ENCODE measurements at places on chromosomes 1 and 21.

DNA sequence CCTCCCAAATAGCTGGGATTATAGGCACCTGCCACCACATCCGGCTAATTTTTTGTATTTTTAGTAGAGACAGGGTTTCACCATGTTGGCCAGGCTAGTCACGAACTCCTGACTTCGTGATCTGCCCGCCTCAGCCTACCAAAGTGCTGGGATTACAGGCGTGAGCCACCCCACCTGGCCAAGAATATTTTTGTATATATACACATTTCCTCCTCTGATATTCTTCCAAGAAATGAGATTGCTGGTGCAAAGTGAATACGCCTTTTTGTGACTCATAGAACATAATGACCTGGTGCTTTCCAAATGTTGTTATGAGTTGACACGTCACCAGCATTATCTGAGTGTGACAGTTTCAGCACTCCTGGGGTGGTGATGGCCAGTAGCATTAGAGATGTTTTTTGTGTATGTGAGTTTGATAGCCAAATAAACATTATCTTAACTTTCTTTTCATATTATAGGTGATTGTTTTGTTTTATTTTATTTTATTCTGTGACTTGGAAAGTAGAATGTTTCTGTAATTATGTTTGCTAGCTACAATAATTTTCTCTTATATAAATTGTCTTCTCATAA, 54.9 kb downstream of the KCNK1 start:
- DNase-seq = no peak

GRCh38 chr1:35220976-35221375, 28.0 kb upstream of the SFPQ start:
- no peak for DNase-seq

- DNase-seq = peak; percentile 78
Observed at GRCh38 chr1:40014812-40015594, 25.5 kb upstream of the CAP1 start.

GRCh38 chr21:45322231-45322959, 34.7 kb upstream of the POFUT2 start:
- DNase-seq = no peak

- DNase-seq = no peak
Observed at GRCh38 chr1:65539266-65540131, 119.0 kb downstream of the LEPR start.

DNA sequence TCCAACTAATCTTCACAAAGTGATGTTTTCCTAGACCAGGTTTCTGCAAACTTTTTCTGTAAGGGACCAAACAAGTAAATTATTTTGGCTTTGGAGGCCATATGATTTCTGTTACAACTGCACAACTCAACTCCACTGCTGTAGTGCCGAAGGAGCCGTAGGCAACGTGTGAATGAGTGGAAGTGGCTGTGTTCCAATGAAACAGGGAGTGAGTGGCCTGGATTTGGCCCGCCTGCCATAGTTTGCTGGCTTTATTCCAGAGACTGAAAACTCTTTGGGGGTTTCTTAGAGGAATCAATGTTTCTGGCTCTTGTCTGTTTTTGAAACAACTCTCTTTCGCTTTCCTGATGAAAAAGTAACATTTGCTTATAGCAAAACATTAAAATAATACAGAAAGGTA, 12.6 kb upstream of the ACTL8 start:
- no peak for DNase-seq

DNA sequence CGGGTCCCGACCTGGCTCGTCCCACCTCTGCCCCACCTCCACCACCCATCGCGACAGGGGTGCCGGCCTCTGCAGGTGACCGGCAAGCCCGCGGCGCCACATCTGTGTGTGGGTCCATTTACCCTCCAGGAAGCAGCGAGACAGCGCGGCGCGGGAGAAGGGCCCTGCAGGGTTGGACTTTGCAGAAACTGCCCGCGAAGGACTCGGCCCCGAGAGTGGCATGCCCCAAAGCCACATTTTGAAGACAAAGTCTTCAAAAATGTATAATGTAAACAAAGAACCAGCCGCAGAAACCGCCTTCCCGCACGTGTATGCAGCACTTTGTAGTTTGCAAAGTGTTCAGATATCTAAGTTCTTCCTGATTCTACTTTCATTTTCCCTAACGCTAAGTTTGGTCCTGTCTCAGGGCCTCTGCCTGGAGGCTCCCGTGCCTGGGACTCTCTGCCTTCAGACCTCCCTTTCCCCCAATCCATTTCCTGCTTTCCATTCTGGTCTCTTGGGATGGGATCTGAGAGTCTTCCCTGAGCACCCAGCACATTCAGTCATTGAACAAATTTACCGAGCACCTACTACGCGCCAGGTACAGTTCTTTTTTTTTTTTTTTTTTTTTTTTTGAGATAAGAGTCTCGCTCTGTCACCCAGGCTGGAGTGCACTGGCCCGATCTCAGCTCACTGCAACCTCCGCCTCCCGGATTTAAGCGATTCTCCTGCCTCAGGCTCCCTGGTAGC, 524 bp upstream of the TMCO4 start:
- DNase-seq = peak; percentile 39

- DNase-seq = peak; percentile 100
Observed at GRCh38 chr1:33099290-33100118, 18.6 kb downstream of the AZIN2 start.

DNA sequence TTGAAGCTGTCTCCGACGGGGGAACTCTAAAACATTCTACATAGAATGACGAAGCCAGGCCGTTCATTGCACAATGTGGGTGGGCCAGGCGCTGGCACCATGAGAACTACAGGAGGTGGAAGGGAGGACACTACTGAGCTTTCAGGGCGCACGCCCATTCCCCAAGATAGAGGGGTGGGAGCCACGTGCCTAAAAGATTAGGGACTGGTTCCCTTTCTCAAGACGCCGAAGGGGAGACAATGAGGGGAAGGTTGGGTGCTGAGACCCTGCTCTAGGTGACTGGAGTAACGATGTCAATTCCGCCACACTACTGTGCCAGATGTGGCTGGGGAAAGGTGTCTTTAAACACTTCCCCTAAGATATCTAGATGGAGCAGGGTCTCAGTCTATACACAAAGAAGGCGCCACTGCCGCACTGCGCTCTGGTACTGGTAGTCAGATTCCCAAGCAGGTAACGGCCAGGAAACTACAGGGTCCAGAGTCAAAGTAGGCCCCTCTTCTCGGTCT, 782 bp downstream of the CSDE1 start:
- DNase-seq = peak; percentile 14

GRCh38 chr1:68454534-68454933, 4.8 kb upstream of the RPE65 start:
- DNase-seq = no peak

DNA sequence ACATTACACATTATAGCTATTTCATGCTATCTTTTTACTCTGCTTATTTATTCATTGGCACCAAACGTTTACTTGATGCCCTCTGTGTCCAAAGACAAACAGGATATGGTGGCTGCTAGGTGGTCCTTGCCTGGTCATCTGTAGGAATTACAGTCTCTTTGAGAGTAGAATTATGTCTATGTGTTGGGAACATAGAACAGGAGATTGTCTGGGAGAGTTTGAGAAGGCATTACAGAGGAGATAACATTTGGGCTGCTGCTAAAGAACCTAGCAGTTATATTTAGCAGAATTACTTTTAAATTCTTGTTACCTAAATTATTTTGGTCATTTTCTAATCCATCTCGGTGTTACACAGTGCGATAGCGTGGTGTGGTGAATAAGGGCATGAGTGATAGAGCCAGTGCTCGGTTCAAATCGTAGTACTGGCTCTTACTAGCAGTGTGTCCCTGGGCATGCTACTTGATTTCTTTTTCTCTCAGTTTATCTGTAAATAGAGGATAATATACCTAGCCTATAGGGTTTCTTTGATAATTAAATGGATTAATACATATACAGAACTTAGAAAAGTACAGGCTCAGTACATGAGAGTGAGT, 20.5 kb downstream of the RRP15 start:
- no peak for DNase-seq

GRCh38 chr1:42732126-42732680, 7.8 kb downstream of the CLDN19 start:
- no peak for DNase-seq

- no peak for DNase-seq
Observed at GRCh38 chr1:218426343-218426657, 81.2 kb downstream of the TGFB2 start.

GRCh38 chr1:27318136-27318535, 3.8 kb upstream of the TMEM222 start:
- no peak for DNase-seq

GRCh38 chr1:53573522-53573921, 114.3 kb downstream of the DMRTB1 start:
- no peak for DNase-seq

- no peak for DNase-seq
Observed at GRCh38 chr1:59105548-59106507, 191.1 kb upstream of the FGGY start.

DNA sequence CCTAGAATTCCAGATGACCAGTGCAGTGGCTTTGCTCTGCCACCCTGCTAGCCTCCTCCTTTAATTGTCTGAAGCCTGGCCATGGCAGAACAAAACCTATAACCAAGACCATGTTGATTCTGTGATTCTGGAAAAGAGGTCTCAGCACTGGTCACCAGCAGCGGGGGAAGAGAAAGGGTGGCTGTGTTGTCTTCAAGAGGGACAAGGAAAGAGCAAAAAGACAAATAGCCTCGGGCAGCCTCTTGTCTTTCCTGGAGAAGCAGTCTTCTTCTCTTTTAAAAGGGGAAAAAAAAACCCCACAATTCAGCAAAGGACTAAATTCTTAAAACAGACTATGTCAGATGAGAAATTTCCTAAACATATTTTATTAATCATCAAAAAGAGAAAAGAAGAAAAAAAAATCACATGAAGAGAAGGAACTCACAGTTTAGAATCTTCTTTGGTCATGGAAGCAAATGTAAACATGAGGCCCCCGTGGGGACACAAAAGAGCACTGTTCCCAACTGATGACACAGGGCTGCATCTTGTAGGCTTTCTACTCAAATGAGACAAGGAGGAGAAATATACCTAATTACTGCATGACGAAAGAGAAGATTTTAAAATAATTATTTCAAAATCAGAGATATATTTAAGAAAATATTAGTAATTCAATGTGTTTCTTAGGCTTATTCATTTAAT, 36.3 kb upstream of the RAP1GAP start:
- DNase-seq = no peak

DNA sequence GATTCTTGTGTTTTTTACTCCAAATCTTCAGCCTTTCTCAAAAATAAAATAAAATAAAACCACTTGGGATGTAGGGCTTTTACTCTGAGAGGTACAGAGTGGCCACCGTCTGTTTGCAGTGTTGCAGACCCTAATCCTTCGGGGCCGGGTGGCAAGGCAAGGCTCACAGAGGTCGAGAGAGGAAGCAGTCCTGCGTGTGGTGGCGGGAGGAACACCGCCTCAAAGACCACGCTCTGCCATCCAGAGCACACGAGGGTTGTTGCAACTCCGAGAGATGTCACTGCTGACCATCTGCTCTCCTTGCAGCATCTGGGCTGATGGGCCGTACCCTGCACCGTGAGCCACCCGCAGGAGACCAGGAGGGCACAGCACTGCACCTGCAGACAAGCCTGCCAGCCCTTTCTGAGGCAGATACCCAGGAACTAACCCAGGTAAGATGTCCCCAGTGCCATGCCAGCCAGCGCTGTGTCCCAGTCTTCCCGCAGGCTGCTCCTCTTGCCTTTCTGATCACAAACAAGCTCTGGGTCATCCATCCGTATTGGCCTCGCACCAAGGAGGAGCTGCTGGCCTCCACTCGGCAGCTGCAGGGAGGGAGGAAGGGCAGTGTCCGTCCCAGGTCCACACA, 31.5 kb downstream of the SNAP47 start:
- no peak for DNase-seq

- no peak for DNase-seq
Observed at GRCh38 chr1:54623216-54624007, at the start of gene FAM151A. Gene FAM151A, minus strand, starts transcription at chr1:54623525. Its CDS starts 130 bp downstream, at chr1:54623395.

DNA sequence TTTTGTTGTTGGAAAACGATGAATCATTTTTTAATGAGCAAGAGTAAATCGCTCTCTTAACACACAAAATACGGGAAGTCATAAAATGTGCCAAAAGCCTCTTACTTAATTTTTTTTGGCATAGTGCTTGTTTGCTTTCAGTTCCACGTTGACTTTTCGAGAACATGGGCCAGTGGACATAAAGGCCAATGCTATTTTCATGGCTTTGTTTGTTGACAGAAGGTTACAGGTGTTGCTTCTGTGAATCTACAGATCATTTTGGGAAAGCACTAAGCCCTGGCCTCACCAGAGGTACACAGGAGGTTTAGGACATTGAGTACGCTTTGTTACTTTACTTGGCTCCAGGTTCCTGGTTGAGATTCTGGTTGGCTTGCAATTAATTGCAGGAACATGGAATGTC, 199.4 kb upstream of the HMCN1 start:
- DNase-seq = no peak

DNA sequence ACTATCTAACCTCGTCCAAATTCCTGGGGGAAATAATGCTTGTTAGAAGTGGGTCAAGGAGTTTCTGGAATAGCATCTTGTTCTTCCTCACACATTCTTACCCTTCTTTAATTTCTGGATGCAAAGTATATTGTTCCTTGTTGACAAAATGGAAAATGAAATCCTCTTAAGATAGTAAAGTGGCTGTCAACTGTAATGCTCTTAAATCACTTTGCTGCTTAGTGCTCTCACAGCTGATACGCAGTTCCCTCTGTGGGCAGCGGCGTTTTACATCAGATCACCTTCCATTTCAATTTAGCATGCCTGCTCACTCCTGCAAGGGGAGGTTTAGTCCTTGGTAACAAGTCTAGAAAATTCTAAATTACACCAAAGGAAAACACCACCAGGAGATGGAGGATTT, 113.1 kb downstream of the DNM3 start:
- no peak for DNase-seq

DNA sequence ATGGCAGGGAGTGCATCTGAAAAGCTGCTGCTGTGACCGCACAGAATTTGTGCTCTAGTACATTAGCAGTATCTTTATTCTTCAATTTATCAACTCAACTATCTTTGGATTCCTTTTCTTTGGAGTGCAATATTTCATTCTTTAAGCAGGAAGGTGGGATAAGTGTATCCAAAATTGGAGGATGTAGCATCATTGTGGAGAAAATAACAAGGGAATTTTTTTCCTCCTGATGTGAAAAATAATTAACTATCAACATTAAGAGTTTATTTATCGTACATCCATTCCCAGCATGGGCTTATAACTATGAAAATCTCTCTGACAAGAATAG, 25.5 kb downstream of the MAP3K7CL start:
- no peak for DNase-seq

All from amniotic stem cell (primary cell).